ENCODE measurements at places on chromosomes 5 and 9.

DNA sequence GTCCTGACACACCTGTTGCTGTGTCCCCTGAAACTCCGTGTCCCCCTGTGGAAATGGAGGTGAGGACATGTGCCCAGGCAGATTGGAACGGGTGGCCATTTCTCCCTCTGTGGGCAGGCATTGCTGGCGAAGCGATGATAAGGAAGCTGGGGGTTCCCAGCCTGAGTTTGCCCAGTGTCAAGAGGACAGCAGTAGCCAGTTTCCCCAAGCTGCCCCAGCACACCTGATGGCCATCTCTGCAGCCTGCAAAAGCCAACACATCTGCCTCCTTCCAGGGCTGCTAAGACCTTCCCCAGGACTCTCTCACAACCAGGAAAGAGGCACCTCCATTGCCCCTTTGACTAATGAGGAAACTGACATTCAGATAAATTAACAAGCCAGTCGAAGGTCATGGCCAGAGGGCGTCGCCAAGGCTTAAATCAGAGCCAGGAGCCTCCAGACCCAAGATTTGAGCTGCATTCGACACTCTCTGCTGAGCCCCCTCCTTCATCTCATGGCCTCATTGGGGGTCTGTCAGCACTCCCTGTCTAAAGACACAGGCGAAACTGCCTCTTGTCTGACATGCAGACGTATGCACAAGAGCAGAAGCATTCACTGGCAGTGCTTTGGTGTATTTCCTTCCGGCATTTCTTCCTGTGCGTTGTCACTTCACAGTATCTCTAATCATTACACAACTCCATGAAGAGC is 10.4 kb upstream of the WNK2 start:
- DNase-seq: no peak

- no peak for DNase-seq
These were observed 291.5 kb downstream of the SEC61B start for GRCh38 chr9:99513441-99514112.

DNA sequence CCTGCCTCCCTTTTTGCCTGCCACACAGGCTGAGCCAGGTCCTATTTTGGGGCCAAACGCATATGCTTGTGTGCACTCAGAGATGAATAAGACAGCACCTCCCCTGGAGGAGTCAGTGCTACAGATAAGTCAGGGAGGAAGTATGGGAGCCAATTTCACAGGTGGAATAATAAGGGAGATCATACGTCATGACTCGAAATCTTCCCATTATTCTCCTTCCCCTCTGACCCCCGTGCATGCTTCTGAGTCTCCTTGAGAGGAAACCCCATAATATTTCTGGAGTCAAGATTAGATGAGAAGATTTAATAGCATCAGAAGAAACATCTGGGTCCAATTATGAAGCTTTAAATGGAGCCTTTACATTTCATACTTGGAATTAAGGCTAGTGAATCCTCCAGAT is 15.1 kb upstream of the ZCCHC7 start:
- DNase-seq: no peak

DNA sequence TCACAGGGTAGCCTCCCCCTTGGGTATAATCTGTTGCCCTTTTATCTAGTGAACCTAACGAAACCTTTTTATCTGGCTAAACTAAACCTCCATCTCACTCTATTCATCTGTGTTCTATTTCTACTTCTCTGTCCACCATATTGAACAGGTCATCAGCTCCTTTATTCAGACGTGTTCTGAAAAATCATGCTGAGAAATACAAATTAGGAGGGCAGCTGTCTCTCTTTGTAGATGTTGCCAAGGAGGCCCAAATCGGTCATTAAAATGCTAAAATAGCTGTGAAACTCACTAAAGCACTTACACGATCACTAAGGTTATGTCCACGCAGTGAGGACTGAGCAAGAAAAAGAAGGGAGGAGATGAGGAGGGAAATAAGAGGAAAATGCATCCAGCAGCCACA is 115.6 kb upstream of the RETREG1 start:
- no peak for DNase-seq

GRCh38 chr5:154863291-154864080 is 5.1 kb downstream of the CNOT8 start:
- no peak for DNase-seq

GRCh38 chr9:12968093-12968492 is 193.3 kb downstream of the LURAP1L start:
- DNase-seq: no peak

DNA sequence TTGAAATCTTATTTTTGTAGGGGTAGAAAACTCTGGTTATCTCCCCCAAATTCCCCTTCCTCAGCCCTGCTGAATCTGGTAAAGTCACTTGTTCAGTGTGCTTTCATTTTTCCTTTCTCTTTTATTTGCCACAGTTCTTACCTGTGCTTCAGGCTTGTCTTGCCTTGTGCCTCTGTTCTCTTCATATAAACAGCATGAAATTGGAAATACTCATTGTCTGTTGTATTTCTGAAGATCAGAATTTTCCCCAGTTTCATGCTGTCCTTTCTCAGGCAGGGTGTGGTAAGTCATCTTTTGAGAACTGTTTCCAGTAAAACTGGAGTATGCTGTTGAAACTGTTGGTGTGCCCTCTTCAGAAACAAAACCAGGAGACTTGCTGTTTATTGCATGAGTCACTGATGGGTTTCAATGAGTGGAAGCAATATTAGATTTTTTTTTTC is 7.0 kb downstream of the PAM start:
- DNase-seq: no peak

- no peak for DNase-seq
These were observed 45.3 kb downstream of the PLPP7 start for GRCh38 chr9:131334629-131335367.
